Mesenteric fat pad (tissue), 1 donor: ENCODE measurements at places on chromosomes 4 and X. TPM values are rescaled to one million over a fixed set of nuclear protein-coding genes. Genes with fewer than 3 reads are reported as not detected.

The LUZP4 gene
- not detected for total RNA-seq

The GAGE1 gene
- total RNA-seq = not detected

DNA sequence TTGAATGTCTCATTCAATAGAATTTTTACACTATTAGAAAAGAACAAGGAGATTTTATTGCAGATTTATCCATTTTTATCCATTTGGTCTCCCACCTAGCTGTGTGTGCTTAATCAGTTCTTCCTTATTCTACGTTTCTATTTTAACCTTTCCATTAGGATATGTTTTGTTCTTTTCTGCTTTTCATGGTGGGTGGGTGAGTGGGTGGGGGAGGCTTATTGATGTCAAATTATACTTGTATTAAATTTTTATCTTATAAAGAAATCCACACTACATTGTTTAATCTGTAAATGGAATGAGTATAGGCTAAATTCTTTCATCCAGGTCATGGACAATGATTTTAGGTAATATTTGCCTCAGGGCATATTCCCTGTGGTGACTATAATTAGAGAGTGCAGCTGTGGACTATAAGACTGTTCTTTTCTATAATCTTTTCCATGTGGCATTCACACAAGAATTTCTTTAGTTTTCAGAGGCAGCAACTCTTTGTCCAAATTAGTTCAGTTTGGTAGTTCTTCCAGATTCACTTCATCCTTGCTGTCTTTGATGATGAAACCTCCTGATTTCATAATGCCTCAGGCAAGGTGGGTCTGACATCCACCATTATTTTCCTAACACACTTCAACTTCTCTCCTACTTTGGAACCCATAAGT is 2451.8 kb downstream of the PCDH7 start:
- no peak for DNase-seq

- DNase-seq = no peak
These were observed 13.7 kb downstream of the APELA start for GRCh38 chr4:164890691-164891090.

DNA sequence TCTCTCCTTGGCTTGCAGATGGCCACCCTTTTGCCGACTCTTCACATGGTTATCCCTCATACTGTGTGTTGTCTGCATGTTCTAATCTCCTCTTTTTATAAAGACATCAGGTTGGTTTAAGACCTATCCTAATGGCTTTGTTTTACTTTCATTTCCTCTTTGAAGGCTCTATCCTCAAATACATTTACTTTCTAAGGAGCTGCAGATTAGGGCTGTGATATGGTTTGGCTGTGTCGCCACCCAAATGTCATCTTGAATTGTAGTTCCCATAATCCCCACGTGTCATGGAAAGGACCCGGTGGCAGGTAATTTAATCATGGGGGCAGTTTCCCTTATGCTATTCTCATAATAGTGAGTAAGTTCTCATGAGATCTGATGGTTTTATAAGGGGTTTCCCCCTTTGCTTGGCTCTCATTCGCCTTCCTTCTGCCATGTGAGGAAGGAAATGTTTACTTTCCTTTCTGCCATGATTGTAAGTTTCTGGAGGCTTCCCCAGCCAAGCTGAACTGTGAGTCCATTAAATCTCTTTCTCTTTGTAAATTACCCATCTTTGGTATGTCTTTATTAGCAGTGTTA is 204.5 kb downstream of the RELL1 start:
- DNase-seq = no peak

GRCh38 chrX:121569609-121570008 is 522.2 kb downstream of the GLUD2 start:
- no peak for DNase-seq

DNA sequence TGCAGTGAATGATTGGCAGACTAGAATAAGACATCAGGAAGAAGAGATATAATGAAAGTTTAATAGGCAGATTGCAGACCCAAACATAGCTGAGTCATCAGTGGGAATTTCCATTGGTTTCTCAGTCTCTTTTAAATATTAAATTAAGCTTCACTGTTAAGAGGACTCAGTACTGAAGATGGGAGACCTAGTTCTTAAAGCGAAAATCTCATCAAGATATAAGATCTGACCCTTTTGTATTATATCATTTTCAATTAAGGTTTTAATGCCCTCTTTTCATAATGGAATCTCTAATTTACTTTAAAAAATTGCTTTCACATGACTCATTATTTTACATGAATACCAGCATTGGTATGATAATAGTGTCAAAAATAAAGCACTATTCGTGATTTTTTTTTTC is 168.9 kb upstream of the ATOH1 start:
- DNase-seq = no peak

GRCh38 chr4:15001248-15001868 is 923 bp upstream of the CPEB2 start:
- DNase-seq = peak; percentile 91

GRCh38 chrX:125289920-125290319 is 29.8 kb upstream of the TEX13C start:
- no peak for DNase-seq
